T-cell (primary cell): ENCODE measurements at places on chromosomes 4 and X. TPM values are rescaled to one million over a fixed set of nuclear protein-coding genes. Genes with fewer than 3 reads are reported as not detected.

DNA sequence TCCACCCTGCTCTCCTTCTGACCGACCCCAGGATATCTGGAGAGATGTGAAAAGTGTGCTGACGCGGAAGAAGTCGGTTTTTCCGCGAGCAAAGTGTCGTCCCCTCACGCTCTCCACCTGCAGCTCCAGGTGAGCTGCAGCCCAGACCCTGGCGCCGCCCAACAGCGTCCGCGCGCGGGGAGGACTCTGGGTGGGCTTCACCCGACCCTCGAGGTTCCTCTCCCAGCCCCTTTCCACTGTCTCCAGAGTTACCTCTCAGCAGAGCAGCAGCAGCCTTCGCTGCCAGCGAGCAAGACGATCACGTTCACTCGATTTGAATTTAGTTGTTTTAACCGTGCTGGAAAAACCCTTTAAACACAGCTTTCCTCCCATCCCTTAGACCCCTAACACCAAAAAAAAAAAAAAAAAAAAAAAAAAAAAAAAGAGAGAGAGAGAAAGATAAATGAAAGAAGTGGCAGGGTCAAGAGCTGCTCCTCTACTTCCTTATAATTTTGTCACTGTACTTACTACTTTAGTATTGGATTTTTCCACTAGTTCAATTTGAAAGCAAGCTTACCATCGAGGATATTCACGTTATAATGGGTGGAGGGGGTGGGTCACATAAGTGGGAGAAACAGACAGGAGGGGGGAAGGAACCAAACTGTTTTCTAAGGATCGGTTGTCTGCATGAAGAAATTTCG lies 758 bp upstream of the NR3C2 start:
- no peaks in the 10 kb centered on the region for H3K36me3 ChIP-seq
- H3K4me1 ChIP-seq, result peaks cover 18% of the 10 kb centered on the region
- H3K27ac ChIP-seq, result peak overlapping the region; percentile 92
- H3K4me3 ChIP-seq, result peak overlapping the region; percentile 95
- DNase-seq, result no peak

- no peaks in the 10 kb centered on the region for H3K4me1 ChIP-seq
- no peak for DNase-seq
- no peak overlapping the region for H3K4me3 ChIP-seq
- no peaks in the 10 kb centered on the region for H3K27me3 ChIP-seq
Measured at GRCh38 chr4:125801373-125801772, 486.6 kb downstream of the FAT4 start.

GRCh38 chr4:13986548-13986947 lies 359.0 kb upstream of the BOD1L1 start:
- DNase-seq, result no peak
- no peaks in the 10 kb centered on the region for H3K27me3 ChIP-seq
- no peaks in the 10 kb centered on the region for H3K4me1 ChIP-seq

DNA sequence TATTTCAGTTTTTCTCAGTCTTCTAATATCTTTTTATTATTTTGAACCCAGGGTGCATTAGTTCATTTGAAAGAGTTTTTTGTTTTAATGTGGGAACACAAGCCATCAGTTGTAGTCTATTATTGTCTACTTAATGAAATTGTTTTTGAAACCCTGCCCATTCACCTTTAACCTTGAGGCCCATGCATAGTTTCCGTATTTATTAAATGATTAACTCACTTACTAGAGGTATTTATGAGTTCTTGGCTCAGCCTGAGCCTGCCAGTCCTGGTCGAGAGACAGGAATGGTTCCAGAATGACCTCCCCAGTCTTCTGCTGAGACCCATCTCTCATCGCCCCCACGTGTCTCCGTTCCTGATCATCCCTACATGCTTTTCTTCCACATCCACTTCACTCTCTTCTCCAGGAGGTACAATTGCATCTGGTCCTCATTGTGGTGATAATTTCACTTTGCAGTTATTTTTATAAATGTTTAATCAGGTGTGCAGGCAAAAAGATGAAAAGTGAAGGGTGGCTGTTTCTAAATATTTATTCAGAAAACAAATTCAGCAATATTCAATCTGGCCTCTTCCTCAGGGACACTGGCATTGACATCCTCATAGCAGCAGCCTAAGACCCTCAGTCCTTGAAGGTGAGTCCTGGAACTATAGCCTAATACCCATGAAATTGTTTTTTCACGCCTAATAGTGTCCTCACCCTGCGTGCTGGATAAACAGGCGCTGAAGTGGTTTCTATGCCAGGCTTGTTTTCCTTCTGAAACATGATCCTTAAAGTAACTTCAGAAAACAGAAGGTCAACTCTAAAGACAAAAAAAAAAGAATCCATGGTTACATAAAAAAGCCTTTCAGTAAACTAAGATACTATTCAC lies 112.8 kb downstream of the KDR start:
- DNase-seq, result no peak
- H3K27me3 ChIP-seq, result no peaks in the 10 kb centered on the region
- H3K4me1 ChIP-seq, result no peaks in the 10 kb centered on the region
- H3K36me3 ChIP-seq, result no peaks in the 10 kb centered on the region
- H3K27ac ChIP-seq, result no peak overlapping the region

DNA sequence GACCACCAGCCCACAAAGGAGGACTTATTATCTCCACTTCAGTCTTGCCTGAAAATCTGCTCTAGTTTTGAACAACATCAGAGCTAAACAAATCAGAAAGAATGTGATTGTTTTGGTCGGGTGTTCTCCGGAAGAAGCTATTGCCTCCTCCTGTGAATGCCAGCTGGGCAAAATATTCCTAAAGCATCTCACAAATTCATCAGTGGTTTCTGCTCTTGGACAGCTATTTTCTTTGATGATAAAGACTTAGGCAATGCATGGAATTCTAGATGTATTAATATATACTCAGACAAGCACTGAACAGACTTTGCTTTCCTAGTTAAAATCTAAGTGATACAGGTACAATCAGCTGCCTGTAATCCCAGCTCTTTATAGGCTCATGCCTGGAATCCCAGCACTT lies 71.8 kb downstream of the ASMT start:
- H3K4me3 ChIP-seq, result no peak overlapping the region
- no peak overlapping the region for H3K27ac ChIP-seq
- H3K36me3 ChIP-seq, result no peaks in the 10 kb centered on the region
- no peak for DNase-seq
- no peaks in the 10 kb centered on the region for H3K27me3 ChIP-seq

Gene TREX2
- 6.1 TPM for total RNA-seq
